PC-9 (cell line): ENCODE measurements at places on chromosomes 3 and 15. TPM values are rescaled to one million over a fixed set of nuclear protein-coding genes. Genes with fewer than 3 reads are reported as not detected.

- DNase-seq: no peak
Observed at GRCh38 chr15:58437531-58438105, 5.8 kb downstream of the LIPC start.

- no peak for DNase-seq
Observed at GRCh38 chr3:97830638-97831037, 8.8 kb downstream of the CRYBG3 start.

GRCh38 chr3:65702202-65702601 lies 336.5 kb downstream of the MAGI1 start:
- no peak for DNase-seq

GRCh38 chr3:69819282-69819681 lies 80.0 kb downstream of the MITF start:
- DNase-seq: no peak

- DNase-seq: no peak
Observed at GRCh38 chr3:12752809-12753208, 6.2 kb downstream of the TMEM40 start.

GRCh38 chr3:78242724-78243123 lies 1202.8 kb downstream of the ROBO2 start:
- DNase-seq: no peak

GRCh38 chr3:152192936-152193672 lies 75.6 kb upstream of the MBNL1 start:
- no peak for DNase-seq

DNA sequence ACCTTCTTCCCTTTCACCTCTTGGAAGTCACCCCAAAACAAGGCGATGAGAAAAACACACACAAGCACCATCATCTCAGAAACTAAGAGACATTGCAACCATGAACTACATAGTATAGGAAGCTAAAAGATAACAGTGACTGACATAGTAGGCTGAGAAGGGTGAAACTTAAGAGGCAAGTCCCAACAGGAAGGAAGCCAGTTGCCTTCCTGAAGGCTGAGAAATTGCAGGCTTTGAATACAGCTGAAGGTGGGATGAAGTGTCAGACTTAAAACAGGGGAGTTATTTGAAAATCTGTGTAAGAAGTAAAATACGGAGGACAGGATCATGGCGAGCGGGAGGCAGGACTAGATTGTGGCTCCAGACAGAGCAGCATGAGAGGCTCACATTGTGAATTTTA lies 27.8 kb downstream of the SLC27A2 start:
- DNase-seq: no peak

GRCh38 chr15:77033417-77033728 lies 37.5 kb downstream of the TSPAN3 start:
- DNase-seq: no peak

DNA sequence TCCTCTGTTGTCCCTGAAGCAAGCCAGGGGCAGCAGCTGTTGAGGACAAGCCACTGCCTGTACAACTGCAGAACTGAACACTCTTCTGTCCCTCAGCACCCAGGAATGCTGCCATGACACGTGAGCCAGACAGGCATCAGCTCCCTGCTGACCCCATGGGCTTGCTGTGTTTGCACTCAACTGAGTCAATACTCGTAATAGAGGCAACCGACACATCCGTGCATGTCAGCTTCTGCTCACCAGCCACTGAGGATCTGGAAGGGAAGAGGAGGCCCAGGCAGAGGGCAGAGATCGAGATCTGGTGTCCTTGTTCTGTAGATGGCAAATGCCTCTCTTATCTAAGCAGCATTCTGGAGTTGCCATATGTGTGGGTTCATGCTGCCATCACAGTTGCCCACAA lies 54.3 kb upstream of the SEC61A1 start:
- no peak for DNase-seq

GRCh38 chr15:55872471-55872870 lies 120.9 kb downstream of the NEDD4 start:
- no peak for DNase-seq

DNA sequence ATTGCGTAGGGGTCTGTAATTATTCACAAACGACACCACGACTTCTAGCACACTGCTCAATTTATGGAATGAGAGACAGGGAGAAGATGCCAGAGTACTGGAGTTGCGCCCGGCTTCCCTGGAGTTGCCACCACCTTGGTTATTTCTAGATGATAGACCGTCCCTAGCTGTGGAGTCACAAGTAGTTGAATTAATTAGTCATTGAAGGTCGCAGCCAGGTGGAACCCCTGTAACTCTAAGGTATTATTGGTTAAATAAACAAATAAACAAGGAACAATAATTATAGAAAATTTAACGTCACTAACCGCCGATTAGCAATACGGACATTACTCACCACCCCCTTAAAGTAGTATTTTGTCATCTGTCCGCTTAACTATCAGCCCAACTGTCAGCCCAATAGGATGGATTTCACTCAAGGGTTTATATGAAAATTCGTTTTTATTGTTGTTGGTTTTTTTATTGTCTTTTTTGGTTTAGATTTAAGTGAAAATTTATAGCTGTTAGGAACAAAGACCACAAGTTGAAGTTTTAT lies 911 bp upstream of the AZI2 start:
- DNase-seq: no peak

- no peak for DNase-seq
Observed at GRCh38 chr3:27900316-27900715, 178.2 kb upstream of the EOMES start.

- DNase-seq: no peak
Observed at GRCh38 chr3:194994551-194994981, 276.4 kb downstream of the XXYLT1 start.

The GOLGA8O gene
- total RNA-seq: 0.28 and 0.59 TPM in 2 replicates

The EBLN2 gene
- 5.5 and 5.6 TPM in 2 replicates for total RNA-seq

The SLC33A1 gene
- total RNA-seq: 22.4 and 28.6 TPM in 2 replicates

The ANKDD1A gene
- 14.2 and 17.5 TPM in 2 replicates for total RNA-seq

The FEZF2 gene
- not detected in 2 replicates for total RNA-seq

The CCDC80 gene
- 142 and 162 TPM in 2 replicates for total RNA-seq

The PIGZ gene
- 2.1 and 5.6 TPM in 2 replicates for total RNA-seq
